Stimulated activated CD4-positive, alpha-beta T cell treated with anti-CD3 and anti-CD28 coated beads, Interleukin-2, amount 100 ng/mL, for 4 hours (primary cell): ENCODE measurements at places on chromosomes 5 and 9.
A peak's percentile ranks its signal among the peaks of the same experiment; 100 is the strongest.

GRCh38 chr5:91189480-91190313, 193.4 kb downstream of the ARRDC3 start:
- DNase-seq = no peak

- DNase-seq = no peak
These were observed 52.8 kb upstream of the XPA start for GRCh38 chr9:97749928-97750327.

DNA sequence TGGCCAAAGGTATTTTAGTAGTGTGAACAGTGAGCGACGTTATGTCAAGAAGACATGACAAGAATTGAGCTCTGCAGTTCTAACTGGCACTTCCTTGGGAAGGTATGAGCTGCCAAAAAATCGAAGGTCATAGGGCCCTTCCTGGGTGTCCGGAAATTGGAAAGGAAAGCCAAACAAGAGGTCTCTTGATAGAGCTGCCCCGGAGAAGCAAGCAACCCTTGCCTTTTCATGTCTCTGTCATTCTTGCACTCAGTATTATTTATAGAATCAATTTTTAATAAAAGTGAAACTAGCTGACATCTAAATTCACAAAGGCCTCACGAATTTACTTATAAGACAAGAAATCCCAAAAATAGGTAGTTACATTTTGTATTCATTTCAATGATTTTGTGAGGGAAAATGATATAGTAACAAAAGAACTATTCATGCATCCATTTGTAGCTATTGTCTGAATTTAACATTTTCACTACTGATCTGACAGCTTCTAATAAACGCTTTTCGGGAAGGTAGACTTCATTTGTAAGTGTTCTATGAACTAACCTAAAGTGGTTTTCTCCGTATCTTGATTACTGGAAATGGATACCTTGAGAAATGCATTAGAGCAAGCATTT, 113.8 kb upstream of the VCAN start:
- no peak for DNase-seq

GRCh38 chr5:93057311-93057710, 523.7 kb downstream of the NR2F1-AS1 start:
- no peak for DNase-seq

DNA sequence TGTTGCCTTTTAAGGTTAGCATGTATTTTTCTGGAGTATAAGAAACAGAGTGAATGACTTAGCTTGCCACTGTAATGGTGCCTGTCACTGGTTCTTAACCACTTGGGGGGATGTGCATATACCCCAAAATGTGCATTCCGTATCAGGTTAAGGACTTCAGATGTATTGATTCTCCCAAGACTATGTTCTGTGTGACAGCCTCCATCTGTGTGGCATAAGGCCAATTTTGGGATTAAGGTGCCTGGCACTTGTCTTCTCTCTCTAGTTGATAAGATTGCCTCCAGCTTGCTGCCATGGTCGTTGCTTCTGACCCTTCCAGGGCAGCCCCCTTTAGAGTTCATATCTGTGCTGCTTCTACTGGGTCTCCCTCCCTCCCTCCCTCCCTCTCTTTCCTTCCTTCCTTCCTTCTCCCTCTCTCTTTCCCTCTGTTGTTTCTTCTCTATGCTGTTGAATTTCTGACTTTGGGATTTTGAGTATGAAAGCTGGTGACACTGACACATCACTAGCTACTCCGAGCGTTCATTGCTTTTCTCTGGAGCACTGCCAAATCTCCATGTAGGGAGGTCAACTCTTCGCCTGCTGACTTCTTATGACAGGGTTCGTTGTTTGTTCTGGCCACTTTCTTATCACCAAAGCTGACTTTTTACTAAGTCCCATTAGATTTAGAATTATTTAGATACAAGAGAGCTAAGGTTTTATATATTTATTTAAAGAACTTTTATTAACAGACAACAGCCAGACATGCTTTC, 31.0 kb downstream of the TNFAIP8 start:
- DNase-seq = no peak

DNA sequence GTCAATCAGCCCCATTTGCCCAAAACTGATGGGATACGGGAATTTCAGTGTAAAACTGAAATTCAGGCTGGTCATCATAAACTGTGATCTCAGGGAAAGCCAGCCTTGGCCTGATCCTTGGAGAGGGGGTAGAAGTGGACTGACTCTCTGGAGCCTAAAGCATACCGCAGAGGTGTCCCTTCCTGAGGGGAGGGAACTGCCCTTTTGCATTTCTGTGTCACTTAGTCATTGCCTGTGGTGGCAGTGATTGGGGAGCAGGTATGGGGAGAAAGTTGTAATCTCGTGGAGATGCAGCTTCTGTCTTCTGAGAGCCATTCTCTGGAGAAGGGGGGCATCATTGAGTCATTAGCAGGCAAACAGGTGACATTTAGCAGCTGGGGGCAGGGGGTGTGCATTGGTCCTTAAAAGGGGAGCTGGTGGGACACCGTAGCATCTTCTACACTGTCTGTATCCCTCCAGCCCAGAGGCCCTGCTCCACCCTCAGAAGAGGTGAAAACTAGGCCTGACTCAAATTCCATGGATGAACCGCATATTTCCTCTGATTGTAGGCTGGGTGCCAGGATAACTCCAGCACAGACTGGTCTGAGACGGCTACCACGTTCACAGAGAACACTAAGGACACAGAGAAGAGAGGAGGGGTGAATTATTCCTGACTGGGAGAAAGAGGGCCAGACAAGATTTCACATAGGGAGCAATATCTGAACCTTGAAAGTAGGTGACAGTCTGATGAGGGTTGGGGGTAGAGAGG, 143.3 kb downstream of the SEC61B start:
- DNase-seq = no peak

GRCh38 chr9:98378794-98379193, 123.3 kb upstream of the TBC1D2 start:
- no peak for DNase-seq

- DNase-seq = no peak
These were observed 81.2 kb upstream of the TRIM32 start for GRCh38 chr9:116605904-116606341.

GRCh38 chr5:59390074-59390659, 503.4 kb downstream of the PDE4D start:
- DNase-seq = no peak

- no peak for DNase-seq
These were observed 21.5 kb downstream of the TNFSF8 start for GRCh38 chr9:114908805-114909448.

DNA sequence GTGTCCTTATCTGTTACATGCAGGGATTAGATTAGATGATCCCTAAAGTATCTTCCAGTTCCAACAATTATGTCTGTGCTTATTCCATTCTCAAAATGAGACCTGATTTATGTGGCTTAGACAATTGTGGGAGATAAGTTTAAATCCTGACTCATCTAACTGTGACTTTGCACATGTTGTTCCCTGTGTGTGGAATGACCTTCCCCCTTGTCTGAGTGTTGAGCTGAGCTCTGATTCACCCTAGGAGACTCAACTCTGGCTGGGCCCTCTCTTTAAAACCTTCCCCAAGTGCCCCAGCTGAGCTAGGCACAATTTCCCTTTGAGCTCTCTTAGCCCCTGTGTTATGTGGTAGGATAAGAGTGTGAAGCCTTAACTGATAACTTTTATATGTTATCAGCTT, 118.9 kb upstream of the ELL2 start:
- no peak for DNase-seq

DNA sequence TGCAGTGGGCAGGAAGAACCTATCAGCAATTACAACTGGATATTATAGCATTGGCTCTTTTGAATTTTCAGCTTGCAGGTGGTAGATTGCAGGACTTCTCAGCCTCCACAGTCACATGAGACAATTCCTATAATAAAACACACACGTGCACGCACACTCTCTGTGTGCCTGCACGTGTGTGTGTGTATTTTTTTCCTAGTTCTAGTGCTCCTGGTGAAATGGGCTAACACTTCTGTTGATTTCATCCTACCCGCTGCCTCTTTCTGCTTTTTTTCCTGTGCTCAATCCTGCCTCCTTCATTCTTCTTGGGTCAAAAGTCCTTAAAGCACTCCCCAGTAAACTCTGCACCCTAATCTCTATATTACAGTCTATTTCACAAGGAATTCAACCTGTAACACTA, 320.1 kb downstream of the OSTF1 start:
- no peak for DNase-seq

- no peak for DNase-seq
These were observed 100.5 kb upstream of the NMUR2 start for GRCh38 chr5:152505442-152506042.

DNA sequence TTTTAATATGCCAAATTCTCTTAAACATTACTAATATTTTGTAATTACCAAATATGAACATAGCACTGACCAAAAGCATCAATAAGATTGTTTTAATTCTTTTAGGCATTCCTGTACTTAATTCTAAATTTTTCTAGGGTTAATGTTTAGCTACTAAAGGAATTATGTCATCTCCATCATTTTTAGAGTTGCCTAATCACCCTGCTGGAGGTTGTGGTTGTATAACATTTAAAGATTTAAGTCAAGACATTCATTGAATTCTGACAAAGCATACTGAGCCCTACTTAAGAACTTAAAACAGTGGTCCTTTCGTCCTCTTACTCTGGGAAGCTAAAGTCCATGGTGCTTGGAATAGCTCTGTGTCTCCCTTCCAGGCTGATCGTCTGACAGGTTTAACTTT, 28.1 kb upstream of the DAB2 start:
- DNase-seq = no peak

DNA sequence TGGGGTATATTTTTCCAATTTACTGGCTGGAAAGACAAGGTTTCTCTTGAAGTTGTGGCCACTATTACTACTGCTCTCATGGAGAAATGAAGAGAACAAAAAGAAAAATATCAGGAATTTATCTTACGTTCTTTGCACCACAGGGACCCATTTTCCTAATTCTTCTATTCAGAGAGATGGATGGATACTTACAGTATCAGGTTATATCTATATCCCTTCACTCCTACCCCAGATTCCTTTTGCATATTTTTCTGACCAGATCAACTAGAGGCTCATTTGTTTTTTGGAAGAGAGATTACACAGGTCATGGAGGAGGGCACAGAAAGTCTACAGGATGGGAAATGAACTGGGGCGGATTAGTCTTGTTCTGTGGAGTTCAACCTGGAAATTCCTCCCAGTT, 277.2 kb upstream of the VLDLR start:
- no peak for DNase-seq

DNA sequence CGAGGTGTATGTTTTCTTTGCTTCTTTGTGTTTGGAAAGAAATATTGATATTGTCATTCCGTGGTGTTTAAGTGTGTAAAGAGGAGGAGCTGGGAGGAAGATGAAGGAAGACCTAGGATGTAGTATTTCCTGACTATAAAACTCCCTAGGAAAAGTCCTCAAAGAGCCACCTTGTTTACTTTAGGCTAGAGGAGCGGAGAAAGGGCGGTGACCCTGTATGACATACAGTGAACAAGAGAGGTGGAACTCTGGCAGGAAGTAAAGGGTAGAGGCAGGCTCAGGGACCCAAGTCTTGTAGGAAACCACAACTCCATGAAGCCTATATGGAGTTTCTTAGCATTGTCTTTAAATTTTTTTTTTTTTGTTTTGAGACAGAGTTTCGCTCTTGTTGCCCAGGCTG, 303.9 kb downstream of the DOCK8 start:
- DNase-seq = no peak

- DNase-seq = peak; percentile 17
These were observed 210.2 kb upstream of the ACTBL2 start for GRCh38 chr5:57692582-57693487.

- DNase-seq = no peak
These were observed 161.0 kb upstream of the ZNF618 start for GRCh38 chr9:113715086-113715485.

DNA sequence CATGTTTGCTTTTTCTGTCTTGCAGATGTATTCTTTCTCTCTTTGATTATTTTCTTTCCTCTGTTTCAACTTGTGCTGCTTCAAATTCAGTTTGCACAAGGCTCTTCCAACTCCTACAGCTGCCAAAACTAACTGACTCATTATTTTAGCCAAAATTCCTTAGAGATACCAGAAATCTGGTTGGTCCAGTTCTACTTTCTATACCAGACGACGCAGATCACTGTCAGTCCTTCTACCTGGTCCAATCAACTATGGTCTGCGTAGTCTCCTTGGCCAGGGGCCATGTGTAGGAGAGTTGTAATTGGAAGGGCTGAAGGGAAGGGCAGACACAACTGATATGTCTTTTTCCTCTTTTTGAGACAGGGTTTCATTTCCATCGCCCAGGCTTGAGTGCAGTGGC, 51.9 kb upstream of the JAK2 start:
- no peak for DNase-seq

GRCh38 chr5:132473019-132473531, 17.5 kb downstream of the IRF1 start:
- no peak for DNase-seq

DNA sequence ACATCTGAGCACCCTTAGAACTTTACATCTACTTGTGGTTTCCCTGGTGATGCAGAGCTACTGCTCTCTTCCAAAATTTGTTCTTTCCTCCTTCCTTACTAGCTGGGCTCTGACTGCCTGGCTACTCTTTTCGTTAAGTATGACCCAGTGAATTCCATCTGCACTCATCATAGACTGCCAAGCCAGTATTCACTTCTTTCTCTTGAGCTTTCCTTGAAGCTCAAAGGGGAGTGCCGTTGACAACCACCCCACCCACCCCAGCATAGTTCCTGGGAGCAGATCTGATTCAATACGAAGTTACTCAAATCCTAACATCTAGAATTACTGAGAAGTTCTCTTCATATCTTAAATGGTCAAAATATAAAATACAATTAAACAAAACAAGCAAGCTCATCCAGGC, 190.5 kb downstream of the ADAMTS12 start:
- DNase-seq = no peak

GRCh38 chr5:169098331-169099121, 202.4 kb downstream of the SLIT3 start:
- no peak for DNase-seq

DNA sequence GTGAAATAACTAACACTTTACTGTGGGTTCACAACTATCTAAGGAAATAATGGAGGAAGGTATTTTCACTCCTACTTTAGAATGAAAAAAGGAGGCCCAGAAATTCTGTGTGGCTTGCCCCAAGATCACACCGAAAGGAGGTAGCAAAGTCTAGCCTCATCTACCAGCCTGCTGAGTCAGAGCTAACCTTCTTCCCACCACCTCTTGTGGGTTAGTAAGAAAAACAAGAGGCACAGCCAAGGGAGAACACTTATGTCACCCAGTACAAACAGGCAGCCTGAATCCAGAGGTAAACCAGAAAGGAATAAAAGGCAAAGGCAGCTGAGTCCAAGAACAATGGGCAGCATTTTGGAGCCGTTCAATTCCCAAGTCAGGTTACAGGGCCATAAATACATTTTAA, 91.9 kb upstream of the RASEF start:
- no peak for DNase-seq

- no peak for DNase-seq
These were observed 190.9 kb downstream of the HINT1 start for GRCh38 chr5:130974021-130974683.

DNA sequence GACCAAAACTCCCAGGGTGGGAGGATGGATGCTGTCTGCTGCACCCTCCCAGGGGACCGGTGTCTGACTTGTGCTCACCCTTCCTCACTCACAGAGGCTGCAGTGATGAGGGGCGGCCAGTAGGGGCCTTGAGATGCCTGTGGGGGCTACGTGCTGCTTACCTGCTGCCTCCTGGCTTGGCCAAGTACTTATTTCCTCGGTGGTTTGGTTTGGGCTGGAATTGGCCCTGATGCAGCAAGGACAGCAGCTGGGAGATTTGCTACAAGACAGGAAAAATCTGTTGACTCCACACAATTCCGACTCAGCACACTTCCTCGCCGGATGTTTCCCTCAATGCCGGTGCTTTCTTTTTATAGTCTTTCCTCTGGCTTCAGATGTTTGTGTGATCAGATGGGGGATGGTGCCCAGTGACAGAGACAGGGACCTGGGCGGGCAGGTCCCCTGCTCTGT, 6.6 kb downstream of the PCDH12 start:
- no peak for DNase-seq

- DNase-seq = no peak
These were observed 141.1 kb downstream of the ENTREP1 start for GRCh38 chr9:69466151-69466550.

GRCh38 chr5:16384804-16385203, 80.8 kb downstream of the ZNF622 start:
- DNase-seq = no peak
